CD4-positive, alpha-beta T cell treated with Interleukin-21 for 1 hour (primary cell): ENCODE measurements at places on chromosomes 11 and 22.

GRCh38 chr11:28139841-28140415 is 31.7 kb downstream of the METTL15 start:
- no peak for DNase-seq

GRCh38 chr11:61912530-61912898 is 4.9 kb downstream of the RAB3IL1 start:
- DNase-seq, result peak; percentile 23

DNA sequence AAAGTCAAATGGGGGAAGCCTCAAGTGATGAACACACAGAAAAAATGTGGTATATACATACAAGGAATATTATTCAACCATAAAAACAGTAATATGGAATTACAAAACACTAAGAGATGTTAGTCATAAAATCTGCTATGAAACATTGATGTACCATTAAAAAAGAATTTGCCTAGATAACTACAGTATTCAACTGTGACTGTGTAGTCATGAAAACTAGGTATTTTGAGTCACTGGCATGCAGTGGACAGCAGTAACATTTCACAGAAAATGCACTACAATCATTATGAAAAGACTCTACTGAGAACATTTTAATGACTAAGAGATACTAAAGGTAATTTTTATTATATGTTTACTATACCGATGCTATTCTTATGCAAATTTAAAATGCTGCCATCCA is 11.7 kb downstream of the ZNF195 start:
- DNase-seq, result no peak

- no peak for DNase-seq
These were observed 183.2 kb downstream of the MSANTD4 start for GRCh38 chr11:105838668-105839384.

GRCh38 chr11:14974515-14975251 is 2.5 kb upstream of the CALCA start:
- peak; percentile 58 for DNase-seq

DNA sequence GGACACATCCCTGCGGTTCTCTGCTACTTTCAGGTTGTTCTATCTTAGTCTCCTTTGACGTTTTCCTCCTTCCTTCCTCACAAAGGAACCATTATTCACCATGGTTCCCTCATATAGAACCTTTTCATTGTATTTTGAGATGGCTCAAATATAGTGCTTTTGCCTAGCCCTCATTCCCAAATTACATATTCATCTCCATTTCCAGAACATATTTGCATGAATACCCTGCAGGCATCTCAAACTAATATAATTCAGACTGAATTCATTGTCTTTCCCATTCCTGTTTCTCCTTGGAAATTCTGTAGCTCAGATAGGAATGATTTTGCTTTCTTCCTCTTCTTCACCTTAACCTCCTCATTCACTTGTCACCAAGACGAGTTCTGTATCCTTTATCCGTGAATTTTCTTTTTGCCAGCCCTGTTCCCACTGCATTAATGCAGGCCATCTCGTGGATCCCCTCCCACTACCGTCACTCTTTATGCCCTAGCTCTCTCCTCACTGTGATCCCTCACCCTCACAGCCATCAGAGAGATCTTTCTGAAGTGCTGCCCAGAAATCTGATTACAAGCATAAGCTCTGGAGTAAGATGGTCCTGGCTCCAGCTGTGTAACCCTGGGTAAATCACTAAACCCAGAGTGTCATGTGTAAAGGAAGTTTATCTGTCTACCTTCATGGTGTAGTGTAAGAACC is 23.3 kb downstream of the PIWIL4 start:
- no peak for DNase-seq

- no peak for DNase-seq
These were observed 1060.5 kb downstream of the DLG2 start for GRCh38 chr11:84566671-84567070.

DNA sequence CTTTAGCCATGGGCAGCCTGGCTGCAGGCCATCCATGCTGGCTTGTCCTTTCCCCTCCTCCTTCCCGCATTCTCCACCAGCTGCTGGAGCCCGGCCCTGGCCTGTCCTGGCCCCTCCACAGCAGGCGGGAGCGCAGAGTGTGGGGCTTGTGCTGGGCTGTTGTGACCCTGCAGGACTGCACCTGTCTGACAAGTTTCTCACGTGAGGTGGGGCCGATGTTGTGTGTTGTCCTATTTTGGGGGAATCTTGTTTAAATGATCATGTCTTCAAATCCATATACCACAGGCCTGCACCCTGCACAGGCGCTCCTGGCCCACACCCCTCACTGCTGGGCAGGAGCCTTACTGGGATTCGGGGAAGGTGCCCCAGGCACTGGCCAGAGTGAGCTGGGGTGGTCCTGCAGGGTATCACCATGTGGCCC is 30.4 kb downstream of the TBC1D22A start:
- DNase-seq, result no peak

DNA sequence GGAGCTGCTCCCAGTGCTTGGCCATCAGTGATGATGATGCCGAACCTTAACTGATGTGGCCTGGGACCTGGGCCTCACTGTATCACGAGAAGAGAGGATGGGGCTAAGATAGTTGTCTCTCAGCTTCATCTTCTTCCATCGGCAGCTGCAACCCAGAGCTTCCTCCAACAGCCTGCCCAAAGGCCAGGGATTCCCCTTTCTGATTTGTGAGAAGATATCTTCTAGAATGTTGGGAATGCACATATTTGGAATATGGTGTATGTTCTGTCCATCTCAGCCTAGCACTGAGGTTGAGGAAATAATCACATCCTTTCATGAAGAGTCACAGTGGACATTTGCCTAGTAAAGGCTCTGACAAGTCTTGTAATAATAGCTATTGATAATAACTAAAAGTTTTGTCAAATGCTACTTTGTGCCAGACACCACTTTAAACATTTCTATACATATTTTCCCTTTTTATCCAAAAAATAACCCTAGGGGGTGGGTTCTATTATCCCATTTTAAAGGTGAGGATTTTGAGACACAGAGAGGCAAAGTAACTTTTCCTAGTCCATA is 73.1 kb downstream of the COMMD9 start:
- DNase-seq, result no peak

GRCh38 chr11:75523811-75524664 is 1.7 kb downstream of the GDPD5 start:
- no peak for DNase-seq

GRCh38 chr22:40684728-40685127 is 5.4 kb downstream of the MCHR1 start:
- DNase-seq, result peak; percentile 3

DNA sequence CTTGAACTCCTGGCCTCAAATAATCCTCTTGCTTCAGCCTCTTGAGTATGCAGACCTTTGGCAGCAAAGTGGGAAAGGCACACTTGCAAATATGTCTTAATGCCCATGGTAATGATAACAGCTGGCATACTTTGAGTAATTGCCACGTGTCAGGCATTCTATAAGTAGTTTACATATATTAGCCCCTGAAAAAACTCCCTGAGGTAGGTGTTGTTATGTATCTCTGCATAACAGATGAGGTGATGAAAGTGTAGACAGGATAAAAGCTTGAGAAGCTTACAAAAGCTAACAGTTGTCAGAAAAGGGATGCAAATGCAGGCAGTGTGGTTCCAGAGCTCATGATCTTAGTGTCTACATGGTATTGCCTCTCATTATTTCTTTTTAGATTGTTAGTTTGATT is 291.1 kb upstream of the C11orf87 start:
- DNase-seq, result no peak

DNA sequence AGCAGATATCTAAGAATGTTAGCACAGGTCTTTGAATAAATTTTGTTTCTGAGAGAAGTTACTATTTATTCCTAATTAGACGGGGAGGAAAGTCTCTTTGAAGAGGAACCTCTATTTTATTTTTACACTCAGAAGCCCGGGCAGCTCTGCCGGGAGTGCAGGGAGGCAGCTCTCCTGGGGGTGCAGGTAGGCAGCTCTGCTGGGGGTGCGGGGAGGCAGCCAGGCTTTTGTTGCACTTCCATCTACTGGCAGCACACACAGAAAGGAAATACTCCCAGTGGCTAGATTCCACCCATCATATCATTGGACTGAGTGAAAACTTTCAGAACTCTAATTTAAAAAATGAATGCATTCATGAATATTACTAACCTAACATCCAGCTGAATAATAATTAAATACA is 24.6 kb downstream of the OR10A6 start:
- no peak for DNase-seq

- peak; percentile 30 for DNase-seq
These were observed 1.1 kb downstream of the ZBTB44 start for GRCh38 chr11:130313383-130314183.

DNA sequence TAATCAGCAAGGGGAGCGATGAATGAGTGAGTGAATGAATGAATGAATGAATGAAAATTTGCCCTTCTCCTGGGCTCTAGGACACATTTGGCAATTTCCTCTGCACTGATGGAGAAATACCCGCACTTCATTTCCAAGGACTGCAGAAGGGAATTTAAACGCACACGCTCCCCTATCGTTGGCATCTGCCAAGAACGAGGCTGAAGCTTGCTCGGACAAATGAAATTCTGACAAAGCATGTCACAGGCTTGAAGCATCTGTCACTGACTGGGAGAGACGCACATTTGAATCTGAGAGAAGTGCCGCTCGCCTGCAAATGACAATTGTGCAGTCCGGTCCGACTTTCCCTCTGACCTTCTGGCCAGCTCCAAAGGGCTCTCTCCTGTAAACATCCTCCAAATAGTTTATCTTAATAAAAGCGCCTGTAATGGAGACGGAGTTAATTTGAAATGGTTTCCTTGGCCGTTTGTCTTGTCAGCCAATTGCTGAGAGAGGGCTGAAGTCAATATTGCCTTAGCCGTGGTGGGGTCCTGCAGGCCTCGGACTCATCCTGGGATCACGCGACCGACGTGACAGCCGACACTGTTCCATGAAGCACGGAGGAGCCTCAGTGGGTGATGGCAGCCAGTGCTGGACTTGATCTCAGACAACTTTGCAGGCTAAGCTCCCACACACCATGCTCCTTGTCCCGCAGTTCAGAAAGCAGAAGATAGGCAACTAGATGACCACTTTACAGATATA is 260.7 kb downstream of the MN1 start:
- DNase-seq, result no peak

GRCh38 chr22:23218867-23219251 is 38.5 kb downstream of the BCR start:
- DNase-seq, result no peak

DNA sequence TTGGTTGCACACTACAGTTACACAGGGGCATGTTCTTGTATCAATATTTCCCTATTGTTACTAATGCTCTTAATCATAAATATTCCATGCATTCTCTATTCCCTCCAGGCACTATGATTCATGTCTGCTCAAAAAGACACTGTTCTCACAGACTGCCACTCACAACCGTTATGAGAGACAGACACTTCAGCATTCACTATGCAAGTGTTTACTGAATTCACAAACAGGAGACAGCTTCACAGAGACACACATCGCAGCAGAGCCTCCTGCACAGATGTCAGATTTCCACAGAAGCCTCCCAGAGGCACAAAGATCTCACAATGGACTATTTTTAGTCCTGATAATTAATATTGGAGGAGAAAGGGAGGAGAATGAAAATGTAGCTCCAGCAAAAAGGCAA is 930.4 kb downstream of the OPCML start:
- DNase-seq, result no peak

DNA sequence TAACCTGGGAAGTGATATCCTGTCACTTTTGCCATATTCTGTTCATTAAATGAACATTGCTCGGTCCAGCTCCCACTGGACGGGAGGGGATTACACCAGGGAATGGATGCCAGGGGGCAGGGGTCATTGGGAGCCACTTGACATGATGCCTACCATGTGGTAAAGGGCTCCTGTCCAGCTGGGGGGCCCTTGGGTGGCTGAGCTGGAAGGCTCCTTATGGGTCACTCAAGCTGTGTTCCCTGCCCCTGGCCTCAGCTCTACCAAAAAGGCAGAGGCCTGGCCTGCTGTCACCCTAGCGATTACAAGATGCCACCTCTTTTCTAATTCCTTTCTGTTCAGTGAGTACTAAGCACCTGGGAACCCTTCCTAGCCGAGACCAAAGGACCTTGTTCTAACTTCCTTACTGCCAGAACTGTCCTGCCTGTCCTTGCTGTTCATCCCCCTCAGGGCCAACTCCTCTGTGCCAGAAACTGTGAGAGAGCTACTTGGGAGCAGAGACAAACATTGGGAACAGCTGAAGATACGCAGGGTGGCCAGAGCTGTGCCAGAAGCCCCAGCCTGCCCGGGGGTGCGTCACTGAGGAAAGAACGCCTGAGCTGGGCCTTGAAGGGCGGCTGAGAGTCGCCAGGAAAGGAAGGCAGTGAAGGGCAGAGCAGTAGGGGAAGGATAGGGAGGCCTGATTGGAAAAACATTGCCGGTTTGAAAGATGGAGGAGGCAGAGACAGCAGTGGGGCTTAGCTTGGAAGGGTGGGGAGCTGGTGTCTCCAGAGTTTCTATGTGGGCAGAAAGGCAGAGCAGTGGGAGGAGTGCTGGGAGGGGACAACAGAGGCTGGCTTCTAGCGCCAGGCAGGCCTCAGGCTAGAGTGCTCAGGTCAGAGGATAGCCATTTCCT is 12.7 kb upstream of the UVRAG start:
- no peak for DNase-seq

DNA sequence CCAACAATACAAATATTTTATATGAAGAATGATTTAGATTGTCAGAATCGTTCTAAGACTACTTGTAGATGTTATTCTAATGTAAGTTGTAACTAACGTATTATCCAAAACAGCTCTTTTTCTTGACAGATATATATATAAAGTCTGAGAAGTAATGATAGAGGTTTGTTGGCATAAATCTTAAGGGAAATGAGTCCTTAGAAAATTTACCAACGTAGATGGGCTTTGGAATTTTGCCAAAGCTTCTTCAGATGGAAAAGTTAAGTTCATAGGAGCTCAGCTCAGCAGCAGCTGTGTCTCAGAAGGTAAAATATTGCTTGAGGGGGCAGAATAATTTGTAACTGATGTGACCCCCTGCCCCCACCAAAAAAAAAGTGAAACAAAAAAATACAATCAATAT is 66.7 kb downstream of the BID start:
- no peak for DNase-seq

DNA sequence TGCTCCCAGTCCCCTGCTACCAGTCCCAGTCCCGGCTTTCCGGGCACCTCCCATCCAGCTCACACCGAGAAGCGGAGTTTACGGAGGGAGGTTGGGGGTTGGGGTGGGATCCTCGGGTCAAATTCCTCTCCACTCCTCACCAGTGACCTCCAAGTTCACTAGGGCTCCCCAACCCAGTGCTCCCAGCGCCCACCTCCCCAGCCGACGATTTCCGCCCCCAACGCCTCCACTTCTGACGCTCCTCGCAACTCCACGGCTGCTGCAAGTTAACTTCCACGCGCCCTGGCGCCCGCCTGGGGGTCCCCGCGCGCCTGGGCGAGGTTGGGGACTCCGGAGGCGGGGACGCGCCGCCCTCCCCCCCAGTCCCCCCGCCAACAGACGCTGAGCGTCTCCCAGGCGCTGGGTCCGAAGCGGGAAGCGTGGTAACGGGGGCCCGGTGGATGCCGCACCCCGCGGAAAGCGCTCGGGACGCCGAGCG is 526 bp downstream of the TPST2 start:
- peak; percentile 24 for DNase-seq

GRCh38 chr11:99814738-99815137 is 794.0 kb downstream of the CNTN5 start:
- no peak for DNase-seq

DNA sequence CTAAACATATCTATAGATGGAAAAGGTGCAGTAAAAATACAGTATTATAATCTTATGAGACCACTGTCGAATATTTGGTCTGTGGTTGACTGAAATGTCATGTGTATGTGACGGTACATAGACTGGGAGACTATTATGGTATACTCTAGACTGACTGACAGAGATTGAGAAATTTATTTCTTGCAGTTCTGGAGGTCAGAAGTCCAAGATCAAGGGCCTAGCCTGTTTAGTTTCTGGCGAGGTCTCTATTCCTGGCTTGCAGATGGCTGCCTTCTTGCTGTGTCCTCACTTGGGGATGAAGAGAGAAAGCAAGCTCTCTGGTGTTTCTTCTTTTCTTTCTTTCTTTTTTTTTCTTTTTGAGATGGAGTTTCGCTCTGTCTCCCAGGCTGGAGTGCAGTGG is 7.3 kb upstream of the OSBP2 start:
- no peak for DNase-seq
